ENCODE measurements at places on chromosomes 11 and 22.

DNA sequence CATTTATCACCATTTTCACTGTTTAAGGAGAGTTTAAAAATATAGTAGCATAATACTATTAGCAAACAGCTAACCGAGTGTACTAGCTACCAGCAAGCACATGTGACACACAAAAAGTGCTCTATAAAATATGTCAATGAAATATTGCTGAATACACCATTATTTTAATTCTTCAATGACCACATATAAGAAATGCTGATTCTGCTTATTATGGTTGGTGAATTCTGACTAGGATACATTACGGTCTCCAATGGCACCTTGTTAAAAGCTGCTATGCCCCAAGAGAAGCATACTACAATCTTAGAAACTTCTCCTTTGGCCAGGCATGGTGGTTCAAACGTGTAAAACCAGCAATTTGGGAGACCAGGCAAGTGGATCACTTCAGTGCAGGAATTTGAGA, 129.8 kb downstream of the MRTFA start:
- DNase-seq: no peak

DNA sequence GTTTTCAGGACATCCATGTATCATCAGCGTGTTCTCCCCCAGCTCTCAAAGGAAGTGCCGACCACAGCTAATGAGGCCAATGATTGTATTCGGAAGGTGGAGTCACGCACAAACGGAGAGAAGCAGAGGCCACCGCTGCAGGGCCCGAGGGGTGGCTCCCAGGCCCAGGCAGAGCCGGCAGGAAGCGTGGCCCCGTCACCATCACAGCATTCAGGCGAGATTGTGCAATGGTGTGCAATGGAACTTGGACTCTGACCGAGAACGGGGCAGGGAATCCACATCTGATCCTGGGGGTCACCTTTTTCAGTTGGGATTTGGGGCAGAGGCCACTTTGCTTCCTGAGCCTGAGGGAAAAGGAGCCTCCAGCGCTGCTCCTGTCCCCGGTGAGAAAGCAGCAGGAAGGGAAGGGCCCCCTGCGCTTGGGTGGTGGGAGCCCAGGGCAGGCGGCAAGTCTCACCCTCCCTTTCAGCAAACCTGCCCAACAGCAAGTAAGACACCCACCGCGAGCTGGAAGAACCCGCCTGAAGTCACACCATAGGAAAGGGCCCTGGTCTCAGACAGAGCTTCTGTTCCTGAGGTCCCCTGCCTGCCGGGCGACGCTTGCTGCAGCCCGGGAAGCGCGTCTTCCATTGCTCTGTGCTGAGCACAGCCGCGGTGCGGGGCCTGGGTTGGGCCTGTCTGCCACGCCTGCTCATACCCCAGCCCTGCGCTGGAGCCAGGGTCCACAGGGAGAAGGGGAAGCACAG, 1430.7 kb downstream of the BRD1 start:
- DNase-seq: no peak

DNA sequence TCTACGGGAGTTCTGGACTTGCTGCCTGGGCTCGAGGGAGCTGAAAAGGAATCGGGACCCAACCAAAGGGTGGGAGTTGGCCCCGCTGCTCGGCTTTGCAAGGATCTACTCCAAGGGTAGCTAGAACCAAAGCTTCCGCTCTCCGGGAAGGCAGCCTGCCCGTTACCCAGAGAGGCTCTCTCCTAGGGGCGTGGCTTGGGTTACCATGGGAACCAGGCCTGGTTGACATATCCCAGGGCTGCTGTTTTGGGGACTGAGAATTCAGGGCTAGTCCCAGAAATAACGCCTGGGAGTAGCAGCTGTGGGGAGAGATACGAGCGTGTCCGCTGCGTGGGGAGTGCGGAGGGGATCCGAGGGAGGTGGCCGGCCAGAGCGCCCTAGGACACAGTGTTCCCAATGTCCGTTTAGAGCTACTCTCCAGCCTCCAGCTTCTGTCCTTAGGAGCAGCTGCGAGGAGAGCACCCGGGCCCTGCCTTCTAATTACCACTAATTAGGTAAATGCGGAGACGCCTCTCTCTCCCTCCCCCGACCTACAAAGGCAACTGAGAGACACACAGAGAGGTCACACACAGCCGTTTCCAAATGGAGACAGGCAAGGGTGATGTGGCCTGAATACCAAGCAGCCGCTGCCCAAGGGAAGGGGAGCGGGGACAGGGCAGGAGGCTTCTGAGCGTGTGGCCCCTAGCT, 141.6 kb upstream of the CADM1 start:
- DNase-seq: no peak

GRCh38 chr11:117319214-117319840, 3.3 kb upstream of the BACE1 start:
- DNase-seq: no peak

DNA sequence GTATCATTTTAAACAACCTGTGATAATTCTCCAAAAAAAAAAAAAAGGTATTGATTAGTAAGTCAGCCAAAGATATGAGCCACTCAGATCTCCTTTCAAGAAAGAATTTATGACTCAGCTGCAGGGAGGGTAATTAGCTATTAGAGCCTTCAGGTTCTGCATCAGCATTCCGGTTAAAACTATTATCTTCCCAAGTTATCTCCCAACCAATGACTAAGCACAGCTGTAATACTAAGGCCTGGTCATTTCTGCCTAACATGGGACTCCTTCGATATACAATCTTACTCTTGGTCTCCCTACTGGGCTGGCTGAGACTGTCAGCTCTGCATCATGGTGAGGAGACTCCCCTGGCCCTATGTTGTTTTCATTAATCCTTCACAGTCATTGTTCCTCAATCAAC, 60.4 kb downstream of the SBF2 start:
- no peak for DNase-seq
